ENCODE measurements at places on chromosomes 11 and 22. TPM values are rescaled to one million over a fixed set of nuclear protein-coding genes. Genes with fewer than 3 reads are reported as not detected.

The ATP6V1E1 gene
- 163 TPM for total RNA-seq

The PIWIL4 gene
- total RNA-seq = 1.1 TPM

- DNase-seq = no peak
Observed at GRCh38 chr11:34566208-34566551, 52.6 kb upstream of the ELF5 start.

GRCh38 chr11:69280994-69281393, 13.0 kb upstream of the MYEOV start:
- DNase-seq = no peak

- no peak for DNase-seq
Observed at GRCh38 chr11:79287952-79288351, 152.9 kb downstream of the TENM4 start.

Measured in glomerular endothelial cell (primary cell).